ENCODE measurements at places on chromosomes 2 and 18.

DNA sequence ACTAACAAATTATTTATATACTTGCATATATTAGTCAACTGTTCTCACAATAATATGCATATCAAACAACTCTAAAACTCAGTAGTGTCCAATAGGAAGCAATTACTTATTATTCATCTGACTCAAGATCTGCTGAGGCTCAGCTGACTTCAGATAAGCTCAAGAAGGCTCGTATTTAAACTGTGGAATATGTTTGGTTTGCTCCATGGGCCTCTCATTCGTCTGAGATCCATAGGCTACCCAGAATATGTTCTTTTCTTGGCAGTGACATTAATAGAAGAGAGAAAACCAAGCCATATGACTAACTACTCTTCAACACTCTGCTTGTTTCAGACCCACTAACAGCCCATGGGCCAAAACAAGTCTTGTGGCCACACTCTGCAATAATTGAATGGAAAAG lies 107.7 kb upstream of the MAP2 start:
- DNase-seq, result no peak

- no peak for DNase-seq
Measured at GRCh38 chr2:120525056-120526046, 179.4 kb downstream of the INHBB start.

DNA sequence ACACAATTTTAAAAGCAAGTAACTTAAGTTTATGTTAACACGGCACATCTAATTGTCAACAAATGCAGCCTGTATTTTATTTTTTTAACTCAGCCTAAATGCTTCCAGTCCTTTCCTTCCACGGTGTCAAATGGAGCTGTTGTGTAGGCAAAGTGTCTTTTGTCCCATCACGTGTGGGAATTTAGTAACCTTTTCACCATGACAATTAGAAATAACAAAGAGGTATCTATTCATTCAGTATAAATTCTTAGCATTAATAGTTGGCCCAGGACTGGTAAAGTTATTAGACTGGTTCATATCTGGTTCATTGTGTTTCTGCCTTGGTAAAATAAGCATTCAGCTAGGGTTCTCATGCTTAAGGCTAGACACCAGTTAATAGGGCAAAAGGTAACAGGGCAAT lies 47.9 kb downstream of the FRZB start:
- DNase-seq, result peak; percentile 11

- no peak for DNase-seq
Measured at GRCh38 chr18:9530226-9531009, 55.1 kb downstream of the RALBP1 start.

- no peak for DNase-seq
Measured at GRCh38 chr2:70920367-70920715, 15.4 kb upstream of the ATP6V1B1 start.

- no peak for DNase-seq
Measured at GRCh38 chr2:88603146-88603545, 24.1 kb downstream of the EIF2AK3 start.

GRCh38 chr2:194494401-194494800 lies 1162.6 kb upstream of the SLC39A10 start:
- no peak for DNase-seq

DNA sequence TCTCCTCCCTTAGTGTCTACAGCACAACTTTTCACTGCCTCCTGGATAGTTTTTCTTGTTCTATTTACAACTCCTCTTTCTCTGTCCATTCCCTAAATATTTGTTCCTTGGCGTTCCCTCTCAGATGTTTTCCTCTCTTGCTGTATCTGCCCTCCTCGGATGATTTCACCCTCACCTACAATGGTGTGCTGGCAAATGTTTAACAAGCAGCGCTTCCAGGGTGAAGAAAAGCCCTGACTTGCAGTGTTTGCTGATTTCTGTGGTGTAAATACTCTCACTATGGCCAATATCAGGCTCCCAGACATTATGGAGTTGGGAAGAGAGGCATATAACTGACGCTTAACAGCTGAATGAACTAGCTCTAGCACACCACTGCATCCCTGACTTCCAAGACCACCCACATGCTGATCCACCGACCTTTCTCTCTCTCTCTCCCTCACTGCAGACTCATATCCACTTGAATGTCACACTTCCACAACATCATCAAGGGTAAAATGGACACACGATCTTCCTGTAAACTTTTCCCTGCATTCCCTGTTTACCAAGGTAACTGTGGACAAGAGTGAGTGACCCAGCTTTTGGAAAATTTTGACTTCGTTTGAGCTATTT lies 31.5 kb upstream of the SPTBN1 start:
- DNase-seq, result no peak

- no peak for DNase-seq
Measured at GRCh38 chr18:57887543-57888383, 84.6 kb upstream of the ATP8B1 start.

DNA sequence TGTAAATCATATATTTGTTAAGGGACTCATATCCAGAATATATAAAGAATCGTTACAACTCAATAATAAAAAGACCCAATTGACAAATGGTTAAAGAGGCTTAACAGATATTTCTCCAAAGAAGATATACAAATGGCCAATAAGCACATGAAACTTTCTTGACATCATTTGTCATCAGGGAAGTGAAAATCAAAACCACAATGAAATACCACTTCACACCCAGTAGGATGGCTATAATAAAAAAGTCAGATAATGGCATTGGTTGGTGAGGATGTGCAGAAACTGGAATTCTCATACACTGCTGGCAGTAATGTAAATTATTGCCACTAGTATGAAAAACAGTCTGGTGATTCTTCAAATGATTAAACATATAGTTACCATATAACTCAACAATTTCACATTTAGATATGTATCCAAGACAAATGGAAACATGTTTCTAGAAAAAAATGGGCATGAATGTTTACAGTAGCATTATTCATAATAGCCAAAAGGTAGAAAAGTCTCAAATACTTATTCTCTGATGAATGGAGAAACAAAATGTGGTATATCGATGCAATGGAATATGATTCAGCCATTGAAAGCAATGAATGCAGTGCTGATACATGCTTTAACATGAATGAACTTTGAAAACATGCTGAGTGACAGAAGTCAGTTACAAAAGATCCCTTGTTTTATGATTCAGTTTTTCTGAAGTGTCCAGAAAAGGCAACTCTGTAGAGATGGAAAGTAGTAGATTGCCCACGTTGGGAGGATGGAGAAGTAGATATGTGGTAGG lies 304.6 kb upstream of the ZEB2 start:
- DNase-seq, result no peak

DNA sequence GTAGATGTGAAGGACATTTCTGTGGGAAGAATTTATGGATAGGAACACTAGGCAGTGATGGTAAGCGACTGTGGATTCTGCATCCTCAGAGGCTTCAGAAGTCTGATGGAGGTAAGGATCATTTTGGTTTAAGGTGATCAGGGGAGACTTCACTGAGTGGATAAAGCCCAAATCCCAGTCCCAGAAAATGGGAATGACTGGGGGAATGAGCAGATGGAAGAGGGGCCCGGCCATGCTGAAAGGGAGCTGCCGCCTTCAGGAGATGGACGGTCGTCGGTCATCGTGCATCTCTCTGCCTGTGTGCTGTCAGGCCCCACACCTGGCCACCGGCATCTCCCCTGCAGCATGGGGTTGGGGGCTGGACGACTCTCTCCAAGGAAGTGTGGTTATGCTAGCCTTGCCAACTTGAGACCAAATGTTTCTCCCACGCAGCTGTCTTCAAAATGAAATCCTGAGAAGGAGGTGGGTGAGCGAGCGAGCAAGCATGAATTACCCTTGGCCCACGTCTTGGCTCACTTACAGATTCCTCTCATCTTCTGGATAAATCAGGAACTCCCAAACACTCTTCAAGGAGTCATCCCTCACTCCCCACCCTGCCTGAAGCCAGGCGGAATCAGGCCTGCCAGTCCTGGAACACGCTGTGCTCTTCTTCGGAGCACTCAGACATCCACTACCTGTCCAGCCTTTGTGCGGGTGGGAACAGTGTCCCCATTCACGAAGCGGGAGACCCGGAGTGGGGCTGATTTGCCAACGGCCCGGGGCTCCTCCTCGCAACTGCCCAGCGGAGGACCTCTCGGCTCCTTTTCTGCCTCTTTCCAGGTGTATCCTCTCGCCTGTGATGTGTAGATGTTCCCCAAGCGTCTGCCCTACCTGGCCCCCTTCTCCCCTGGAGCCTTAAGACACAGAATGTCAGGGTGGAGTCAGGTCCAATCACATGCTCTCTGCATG lies 85.6 kb downstream of the PRKCE start:
- DNase-seq, result no peak

- no peak for DNase-seq
Measured at GRCh38 chr2:120474486-120474885, 128.6 kb downstream of the INHBB start.

GRCh38 chr18:33375829-33376228 lies 64.7 kb downstream of the CCDC178 start:
- DNase-seq, result no peak

DNA sequence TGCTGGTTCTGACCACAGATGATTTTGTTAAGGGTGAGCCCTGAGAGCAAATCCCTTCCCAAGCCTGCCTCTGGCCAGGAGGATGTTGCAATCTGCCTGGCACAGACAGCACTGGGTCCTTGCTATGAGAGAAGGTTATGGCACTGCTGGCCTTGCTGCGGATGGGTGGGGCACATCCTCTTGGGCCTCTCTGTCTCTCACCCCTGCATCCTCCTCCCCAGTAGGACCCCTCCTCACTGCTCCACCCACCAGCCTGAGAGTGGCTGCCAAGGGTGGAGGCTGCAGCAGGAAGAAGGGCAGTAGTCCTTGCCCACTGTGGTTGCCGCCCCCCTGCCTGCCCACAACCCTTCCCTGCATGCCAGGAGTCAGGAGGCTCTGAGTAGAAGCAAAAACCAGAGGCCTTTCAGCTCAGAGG lies 180.9 kb downstream of the ZBTB7C start:
- no peak for DNase-seq

GRCh38 chr2:167048829-167049228 lies 160.5 kb downstream of the XIRP2 start:
- DNase-seq, result no peak

DNA sequence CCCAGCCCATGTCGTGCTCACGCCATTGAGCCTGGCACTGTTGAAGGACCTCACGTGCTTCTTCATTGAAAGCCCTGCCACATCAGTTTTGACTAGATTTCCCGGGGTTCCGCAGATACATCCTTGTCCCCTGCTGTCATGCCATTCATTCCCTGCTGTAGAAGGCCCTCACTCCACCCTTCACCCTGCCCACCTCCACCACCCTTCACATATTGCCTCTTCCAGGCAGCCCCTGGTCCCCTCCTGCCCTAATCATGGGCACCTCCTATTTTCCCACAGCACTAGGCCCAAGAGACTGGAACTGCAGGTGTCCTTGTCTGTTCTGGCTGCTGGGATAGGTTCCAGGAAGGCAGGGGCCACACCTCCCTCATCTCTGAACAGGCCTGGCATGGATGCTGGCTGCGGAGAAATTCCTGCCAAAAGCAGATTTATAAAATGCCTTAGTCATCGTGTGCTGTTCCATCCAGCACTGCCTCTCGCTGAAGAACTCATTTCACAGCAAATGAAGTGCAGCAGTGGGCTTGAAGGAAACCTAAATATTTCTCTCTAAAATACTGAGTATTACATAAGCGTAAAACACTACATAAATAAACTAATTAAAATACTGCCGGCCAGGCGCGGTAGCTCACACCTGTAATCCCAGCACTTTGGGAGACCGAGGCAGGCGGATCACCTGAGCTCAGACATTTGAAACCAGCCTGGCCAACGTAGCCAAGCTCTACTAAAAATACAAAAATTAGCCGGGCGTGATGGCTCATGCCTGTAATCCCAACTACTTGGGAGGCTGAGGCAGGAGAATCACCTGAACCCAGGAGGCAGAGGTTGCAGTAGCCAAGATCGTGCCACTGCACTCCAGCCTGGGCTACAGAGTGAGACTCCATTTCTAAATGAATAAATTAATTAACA lies 38.4 kb downstream of the EIF4E2 start:
- no peak for DNase-seq

DNA sequence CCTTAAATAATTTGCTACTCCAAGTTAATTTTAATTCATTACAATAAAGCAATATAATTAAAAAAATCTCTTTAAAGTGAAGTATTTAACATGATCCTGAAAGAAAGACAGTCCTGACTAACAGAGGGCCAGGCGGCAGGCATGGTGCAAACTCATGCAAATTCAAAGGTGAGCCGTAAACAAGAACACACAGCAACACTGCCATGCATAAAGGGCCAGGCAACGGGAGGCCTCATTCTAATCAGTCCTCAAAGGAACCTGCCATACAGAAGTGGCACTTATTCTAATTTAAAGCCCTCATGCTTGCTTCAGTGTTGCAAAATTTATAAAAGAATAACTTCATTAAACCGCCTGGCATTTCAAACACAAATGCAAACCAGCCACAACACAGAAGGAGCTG lies 277.0 kb downstream of the ZNF521 start:
- DNase-seq, result no peak

- no peak for DNase-seq
Measured at GRCh38 chr2:101540518-101540917, 65.6 kb upstream of the RFX8 start.

- DNase-seq, result no peak
Measured at GRCh38 chr2:68971591-68972231, 2.7 kb upstream of the GKN1 start.

DNA sequence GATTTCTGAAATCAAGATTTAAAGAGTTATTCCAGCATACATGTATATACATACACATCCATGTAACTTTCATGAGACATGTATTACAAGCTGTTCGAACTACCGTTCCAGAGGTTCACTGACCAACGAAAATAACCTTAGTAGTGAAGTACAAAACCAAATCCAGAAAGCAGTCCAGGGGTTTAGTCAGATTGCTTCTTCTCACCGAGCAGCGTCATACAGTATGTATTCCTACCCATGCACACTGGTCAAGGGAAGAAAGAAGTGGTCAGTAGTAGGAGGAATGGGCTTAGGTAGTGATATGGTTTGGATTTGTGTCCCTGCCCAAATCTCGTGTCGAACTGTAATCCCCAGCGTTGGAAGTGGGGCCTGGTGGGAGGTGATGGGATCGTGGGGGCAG lies 45.3 kb downstream of the E2F6 start:
- no peak for DNase-seq

DNA sequence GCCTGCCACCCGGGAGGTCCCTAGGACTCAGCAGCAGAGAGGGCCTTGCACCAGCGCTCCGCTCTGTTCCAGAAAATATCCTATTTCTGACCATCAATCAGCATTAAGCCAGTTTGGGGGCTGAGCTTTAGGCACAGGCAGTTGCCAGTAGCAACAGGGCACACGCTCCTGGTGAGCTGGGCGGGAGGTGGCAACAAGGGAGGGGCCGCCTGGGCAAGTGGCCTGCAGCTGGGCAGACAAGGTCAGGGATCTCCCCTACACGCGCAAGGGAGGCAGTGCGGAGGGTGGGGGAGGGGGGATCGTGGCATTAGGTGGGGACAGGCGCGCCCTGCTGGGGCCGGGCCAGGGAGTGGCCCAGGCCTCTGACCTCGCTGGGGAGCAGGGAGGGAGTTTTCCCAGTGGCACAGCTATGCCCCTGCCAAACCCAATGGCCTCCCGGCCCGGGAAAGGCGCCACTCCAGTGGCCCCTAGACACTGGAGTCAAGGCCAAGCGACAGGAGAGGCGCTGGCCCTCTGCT lies 302.8 kb downstream of the NCKAP5 start:
- peak; percentile 68 for DNase-seq

- no peak for DNase-seq
Measured at GRCh38 chr18:5059696-5060032, 137.4 kb downstream of the AKAIN1 start.

- peak; percentile 81 for DNase-seq
Measured at GRCh38 chr2:88190808-88191721, 20.9 kb downstream of the THNSL2 start.

- DNase-seq, result no peak
Measured at GRCh38 chr2:88599527-88599926, 27.7 kb downstream of the EIF2AK3 start.

- DNase-seq, result peak; percentile 17
Measured at GRCh38 chr2:218329826-218330593, 26.6 kb upstream of the CATIP start.
